ENCODE measurements at places on chromosomes 11 and 22.

GRCh38 chr22:36081023-36081431 lies 52.4 kb upstream of the RBFOX2 start:
- DNase-seq: peak; percentile 54

GRCh38 chr11:122207505-122207904 lies 91.5 kb upstream of the BLID start:
- DNase-seq: peak; percentile 87

DNA sequence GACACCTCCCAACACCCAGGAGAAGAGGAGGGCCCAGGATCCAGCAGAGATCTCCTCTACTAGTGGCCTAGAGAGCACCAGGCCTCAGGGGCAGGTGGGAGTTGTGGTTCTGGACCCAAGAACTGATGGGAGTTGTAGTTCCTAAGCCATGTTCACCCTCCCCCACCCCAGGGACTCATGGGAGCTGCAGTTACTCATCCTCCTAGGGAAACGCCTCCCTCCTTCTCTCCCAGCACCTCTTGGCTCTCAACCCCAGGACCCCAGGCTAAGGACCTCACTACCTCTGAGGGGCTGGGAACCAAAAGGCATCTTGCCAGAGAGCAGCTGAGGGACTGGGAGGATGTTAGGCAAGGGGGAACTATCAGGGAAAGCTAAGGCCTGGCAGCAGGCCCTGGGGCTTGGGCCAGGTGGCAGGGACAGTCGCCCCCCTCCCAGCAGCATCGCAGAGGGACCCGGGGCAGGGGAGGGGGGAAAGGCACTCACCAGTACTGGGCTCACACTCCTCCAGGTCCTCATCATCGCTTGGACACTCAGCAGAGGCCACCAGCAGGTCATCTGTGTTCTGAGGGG lies 28.9 kb downstream of the SLC22A12 start:
- DNase-seq: peak; percentile 88

DNA sequence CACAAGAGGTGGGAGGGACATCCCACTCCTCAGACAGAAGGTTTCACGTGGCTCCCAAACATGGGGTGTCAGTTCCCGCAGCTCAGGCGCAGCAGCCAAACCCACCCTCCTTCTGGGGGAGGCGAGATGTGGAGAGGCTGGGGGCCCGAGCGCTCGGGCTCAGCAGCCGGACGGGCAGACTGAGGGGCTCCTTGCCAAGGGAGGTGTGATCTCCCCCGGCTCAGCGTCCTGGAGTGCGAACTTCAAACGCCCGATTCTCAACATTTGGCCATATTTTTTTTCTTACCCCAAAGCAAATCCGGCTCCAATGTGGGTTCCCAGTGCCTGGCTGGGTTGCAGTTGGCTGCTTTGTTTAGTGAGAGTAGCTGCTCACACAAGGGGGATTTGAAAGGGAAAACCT lies 477.9 kb downstream of the MN1 start:
- no peak for DNase-seq

DNA sequence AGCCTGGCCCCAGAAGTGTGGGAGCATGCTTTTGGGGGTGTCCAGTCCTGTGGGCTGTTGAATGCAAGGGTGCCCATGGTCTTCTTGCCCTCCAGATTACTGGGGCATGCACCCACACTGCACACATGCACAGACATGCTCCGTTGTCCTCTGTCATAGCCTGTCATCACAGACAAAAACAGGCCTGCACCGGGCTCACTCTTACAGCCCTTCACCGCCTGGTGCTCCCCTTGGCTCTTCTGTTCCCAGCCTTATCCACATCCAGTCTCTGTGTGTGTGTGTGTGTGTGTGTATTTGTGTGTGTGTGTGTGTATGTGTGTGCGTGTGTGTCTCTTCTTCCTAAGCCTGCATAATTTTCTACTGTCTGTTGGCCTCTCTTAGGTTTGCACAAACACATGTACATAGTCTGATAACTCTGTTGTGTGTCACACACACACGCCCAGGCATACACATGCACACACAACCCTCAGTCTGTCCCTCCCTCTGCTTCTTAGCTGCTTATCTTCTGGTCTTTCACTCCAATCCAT lies 23.4 kb upstream of the NECTIN1 start:
- no peak for DNase-seq

GRCh38 chr22:49953027-49953679 lies 7.4 kb upstream of the PIM3 start:
- peak; percentile 92 for DNase-seq

- DNase-seq: peak; percentile 59
These were observed 46.4 kb downstream of the MCM5 start for GRCh38 chr22:35446365-35446764.

Measured in stomach (tissue), 19 donors.